ENCODE measurements at places on chromosomes 11 and 22.

DNA sequence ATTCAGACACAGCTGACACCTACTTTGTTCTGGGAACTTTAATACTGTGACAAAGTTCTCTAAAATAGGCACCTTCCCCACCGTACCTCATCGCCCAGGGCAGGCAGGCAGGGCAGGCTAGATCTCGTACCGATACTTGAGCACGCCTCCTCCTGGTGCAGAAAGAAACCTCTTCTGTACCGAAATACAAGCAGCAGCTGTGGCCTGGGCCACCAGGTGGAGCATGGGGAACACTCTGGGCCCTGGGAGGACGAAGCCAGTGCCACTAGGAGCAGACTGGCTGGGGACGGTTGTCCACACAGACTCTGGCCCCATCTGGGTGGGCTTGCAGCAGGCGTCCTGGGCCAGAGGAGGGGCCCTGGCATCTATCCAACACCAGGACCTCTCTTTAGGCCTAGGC lies 12.8 kb downstream of the PMM1 start:
- DNase-seq, result no peak

- no peak for DNase-seq
Observed at GRCh38 chr11:20097319-20098221, 62.7 kb downstream of the DBX1 start.

- DNase-seq, result no peak
Observed at GRCh38 chr22:38428714-38429113, 26.3 kb downstream of the KCNJ4 start.

DNA sequence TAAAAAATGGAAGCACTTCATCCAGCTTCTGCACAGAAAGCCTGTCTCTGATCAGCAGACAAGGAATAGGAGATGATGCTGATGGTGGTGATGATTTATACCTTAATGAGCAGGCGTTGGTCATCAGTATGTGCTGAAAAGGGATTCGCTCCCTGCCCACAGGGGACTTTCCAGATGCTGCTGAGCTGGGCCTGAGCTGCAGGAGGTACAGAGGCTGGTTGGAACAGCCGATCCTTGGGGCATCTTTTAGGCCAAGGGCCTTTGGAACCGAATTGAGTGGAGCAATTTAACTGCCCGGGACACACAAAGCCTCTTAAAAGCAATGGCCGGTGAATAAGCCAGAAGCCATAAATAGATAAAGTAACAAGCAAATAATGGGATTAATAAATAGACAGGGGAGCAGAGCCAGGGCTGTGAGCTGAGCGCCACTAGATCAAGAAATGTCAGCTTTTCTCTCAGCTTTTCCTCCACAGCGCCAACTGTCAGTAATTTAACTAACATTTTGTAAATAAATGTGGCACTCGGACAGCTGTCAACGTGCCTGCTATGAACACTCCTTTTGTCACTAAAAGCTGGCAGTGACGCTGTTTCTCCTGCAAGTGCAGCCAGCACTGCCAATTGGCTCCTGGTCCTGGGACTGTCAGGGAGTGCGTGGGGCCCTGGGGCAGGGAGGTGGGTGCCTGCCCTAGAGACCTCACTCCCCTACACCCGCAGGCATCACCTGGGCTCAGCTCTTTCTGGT lies 562.3 kb downstream of the NTM start:
- no peak for DNase-seq

DNA sequence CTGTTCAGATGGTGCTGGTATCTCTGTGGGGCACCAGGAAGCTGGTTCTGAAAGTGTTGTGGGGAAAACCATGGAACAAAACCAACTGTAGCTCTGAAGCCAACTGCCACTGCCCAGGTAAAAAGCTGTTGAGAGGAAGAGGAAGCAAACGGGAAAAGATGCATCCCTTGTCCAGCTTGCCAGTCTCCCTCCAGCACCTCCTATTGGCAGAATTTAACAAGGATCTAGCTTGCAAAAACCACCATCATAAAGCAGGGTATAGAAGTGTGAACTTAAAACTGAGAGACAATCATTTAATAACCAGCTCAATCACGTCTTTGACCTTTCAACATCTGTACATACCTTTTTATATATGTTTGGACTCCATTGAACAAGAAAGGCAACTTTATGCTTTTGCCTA lies 4.5 kb downstream of the PATE1 start:
- DNase-seq, result no peak

DNA sequence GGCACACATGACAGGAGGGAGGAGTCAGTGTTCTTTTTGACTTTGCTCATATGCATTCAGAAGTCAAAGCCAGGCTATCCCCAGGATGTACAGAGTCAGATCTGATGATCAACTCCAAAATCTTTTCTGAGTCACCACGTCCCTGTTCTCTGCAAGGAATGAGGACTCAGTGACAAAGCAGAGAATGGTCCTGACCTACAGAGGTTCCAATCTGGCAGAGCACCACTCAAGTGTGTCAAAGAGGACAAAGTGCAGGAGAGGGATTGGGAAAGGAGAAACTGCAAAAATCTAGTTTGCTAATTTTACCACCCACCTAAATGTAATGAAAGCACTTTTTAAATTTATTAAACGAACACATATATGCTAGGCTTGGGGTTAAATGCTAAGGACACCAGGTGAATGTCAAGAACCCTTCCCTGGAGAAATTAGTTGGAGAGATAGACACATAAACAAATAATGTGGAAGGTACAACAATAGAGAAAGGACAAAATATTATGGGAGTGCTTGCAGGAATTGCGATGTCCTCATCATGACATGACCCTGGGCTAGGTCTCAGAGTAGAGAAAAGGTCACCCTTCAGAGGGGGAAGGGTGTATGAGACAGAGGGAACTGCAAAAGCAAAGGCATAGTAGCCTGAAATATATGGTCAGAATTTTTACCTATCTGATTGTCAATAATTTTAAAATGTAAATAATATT lies 56.3 kb downstream of the MTNR1B start:
- DNase-seq, result no peak

- no peak for DNase-seq
Observed at GRCh38 chr11:119044708-119045107, 12.3 kb downstream of the HYOU1 start.

- DNase-seq, result no peak
Observed at GRCh38 chr11:2548596-2548995, 103.8 kb downstream of the KCNQ1 start.

- no peak for DNase-seq
Observed at GRCh38 chr11:118533769-118534729, 3.1 kb downstream of the TMEM25 start.

- DNase-seq, result no peak
Observed at GRCh38 chr11:132643239-132643638, 889.1 kb downstream of the OPCML start.

DNA sequence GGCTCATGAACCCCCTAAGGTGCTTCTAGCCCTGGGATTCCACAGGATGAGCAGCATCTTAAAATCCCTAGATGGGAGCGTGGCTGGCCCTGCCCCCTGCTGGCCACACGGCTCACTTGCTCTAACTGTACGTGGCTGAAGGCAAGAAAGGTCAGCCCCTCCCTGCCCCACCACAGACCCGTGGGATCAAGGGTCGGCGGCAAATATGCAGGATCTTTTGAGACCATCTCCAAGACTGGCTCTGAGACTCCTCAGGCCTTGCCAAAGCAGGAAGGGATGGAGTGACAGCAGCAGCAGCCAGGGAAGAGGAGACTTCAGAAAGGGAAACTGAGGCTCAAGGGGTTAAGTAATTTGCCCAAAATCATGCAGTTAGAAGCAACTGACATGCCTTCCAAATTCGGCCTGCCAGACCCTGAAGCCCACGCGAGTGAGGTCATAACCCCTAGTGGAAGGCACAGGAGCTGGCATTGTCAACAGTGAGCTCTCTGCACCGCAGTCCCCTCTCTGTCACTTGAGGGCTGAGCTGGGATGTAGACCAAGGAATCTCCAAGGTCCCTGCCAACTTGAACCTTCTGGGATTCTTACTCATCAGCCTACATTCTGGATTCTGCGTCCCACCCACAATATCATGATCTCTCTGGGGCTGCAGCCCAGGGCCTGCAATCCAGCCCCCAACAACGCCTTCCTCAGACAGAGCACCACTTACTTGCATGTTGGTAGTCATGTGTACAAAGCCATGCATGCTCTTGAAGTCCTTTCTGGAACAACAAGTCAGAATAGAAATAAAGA lies 31.4 kb downstream of the CREB3L1 start:
- DNase-seq, result no peak

- no peak for DNase-seq
Observed at GRCh38 chr11:33208150-33208549, 46.9 kb upstream of the CSTF3 start.

GRCh38 chr11:92111287-92111686 lies 113.3 kb upstream of the FAT3 start:
- no peak for DNase-seq

DNA sequence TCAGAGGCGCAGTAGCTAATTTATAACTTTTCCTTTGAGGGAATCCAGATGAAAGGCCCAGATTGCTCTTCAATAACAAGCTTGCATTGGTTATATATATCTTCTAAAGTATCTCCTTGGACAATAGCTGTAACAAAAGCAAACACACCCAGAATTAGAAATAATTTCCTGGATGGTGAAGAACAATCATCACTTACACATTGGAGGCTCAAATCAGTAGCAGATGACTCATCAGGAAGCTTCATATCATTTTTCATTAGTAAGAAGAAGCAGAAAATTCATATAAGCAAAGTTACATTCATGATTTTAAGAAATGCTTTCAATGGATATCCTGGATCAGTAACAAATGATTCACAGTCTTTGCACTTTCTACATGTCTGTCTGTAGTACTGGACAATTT lies 173.6 kb upstream of the CCDC90B start:
- DNase-seq, result no peak

DNA sequence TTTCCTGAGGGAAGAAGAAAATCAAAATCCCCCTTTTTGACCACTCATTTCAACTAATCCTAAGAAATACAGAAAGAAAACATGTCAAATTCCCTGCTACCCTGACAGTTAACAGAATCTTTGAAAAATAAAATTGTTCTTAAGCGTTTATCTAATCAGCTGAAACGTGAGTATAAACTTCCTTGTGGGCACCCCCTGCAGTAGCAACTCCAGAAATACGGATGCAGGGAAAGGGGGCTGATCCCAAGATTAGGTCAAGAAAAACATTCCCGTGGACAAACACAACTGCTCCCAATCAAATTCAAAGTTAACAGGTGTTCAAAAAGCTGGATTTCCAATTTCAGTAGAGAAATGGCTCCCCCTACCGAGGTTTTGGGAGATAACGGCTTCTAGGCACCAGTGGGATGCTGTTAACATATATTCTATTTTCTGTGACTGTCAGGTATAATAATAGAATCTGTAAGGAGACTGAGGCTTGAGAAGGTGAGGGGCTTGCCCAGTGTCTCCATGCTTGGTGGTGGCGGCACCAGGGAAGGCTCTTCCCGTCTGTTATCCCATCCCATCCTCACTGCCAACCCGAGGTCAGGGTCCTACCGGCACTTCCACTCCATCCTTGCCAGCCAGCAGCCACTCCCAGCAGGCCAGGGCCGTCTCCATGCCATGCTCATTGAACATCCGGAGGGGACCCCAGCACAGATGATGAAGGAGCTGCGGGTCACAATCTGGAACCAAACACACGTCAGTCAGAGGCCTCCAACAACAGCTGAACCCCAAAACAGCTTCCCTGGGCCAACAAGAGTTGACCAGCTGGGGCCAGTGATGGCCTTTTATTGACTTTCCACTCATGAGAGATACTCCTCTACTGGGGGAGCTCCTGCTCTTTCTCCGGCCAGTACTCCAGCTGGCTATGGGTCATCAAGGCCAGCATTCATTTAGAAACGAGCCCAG lies 32.0 kb upstream of the SERPIND1 start:
- DNase-seq, result peak; percentile 19

DNA sequence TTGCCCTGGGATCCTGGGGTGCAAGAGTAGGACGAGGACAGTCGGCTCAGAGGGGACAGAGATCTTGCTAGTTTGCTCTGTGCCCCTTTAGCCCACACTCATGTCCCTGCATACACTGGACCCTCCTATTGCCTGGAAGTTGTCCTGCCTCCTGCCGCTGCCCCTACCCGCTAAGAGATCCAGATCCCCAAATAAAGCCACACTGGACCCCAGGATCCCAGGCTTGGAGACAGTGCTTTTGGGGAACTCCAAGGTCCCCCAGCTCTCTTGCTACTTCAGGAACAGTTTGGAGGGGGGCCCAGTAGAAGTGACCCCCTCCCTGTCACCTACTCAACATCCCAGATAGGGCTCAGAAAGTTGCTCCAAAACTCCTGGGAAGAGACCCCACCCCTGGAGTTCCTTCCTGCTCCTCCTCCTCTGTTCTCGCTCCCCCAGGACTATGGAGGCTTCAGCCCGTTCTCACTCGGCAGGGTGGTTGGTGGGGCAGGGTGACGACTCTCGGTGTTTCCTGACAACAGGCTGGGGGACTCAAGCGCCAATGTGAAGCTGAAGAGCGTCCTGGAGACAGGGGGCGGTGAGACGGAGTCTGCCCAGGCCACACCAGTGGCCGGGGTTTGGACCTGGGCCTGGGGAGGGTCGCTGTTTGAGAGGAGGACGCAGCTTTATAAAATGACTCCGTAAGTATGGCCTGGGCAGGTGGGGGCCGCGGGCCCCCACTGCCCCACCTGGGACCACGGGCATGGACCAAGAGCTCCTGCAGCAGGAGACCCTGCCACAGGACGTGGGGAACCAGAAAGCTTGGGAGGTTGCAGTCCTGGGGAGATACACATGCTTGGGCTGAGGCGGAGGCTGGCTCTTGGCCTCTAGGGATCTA lies 19.2 kb upstream of the TUB start:
- no peak for DNase-seq

GRCh38 chr11:103994094-103994493 lies 42.3 kb upstream of the DDI1 start:
- DNase-seq, result no peak

- DNase-seq, result no peak
Observed at GRCh38 chr22:30402028-30402765, 5.4 kb downstream of the SEC14L2 start.

DNA sequence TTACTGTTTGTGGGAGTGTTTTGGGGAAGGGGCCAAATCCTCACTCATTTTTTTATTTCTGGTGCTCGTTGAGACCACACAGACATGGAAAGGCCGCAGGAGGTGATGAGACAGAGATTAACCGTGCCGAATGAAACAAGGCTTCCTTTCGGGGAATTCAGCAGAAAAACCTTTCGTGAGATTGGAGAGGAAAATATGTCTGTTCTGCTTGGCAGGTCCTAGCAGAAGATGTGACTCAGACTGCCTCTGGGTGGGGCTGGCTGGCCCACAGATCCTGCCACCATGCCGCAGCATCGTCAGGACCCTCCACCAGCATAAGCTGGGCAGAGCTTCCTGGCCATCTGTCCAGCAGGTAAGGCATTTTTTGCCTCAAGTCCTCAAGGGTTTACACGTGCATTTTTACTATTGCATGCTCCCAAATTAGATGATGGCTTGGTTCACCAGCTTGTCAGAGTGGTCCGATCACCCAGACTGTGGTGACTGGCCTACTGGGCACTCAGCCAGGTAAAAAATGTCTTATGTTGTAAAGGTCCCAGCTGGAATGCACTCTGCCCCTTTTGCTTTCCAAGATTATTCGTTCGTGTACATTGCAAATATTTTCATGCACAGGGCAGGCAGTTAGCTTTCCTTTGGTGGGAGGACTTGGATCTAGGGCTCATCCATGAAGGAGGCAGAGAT lies 1.5 kb downstream of the DDB2 start:
- peak; percentile 29 for DNase-seq

DNA sequence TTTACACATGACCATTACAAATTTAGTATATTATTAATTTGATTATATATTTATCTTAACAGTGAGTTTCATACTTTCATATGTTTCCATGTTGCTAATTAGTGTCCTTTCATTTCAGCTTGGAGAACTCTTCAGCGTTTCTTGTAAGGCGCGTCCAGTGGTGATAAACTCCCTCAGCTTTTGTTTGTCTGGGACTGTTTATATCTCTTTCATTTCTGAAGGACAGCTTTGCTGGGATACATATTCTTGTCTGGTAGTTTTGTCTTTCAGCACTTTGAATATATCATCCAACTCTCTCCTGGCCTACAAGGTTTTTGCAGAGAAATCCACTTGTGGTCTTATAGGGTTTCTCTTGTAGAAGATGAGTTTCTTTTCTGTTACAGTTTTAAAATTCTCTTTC lies 12.4 kb downstream of the BIRC2 start:
- no peak for DNase-seq

Measured in stimulated activated CD4-positive, alpha-beta T cell treated with anti-CD3 and anti-CD28 coated beads, Interleukin-1b, Interleukin-23, amount 100 ng/mL, for 24 hours (primary cell).